ENCODE measurements at places on chromosomes 1 and 21. TPM values are rescaled to one million over a fixed set of nuclear protein-coding genes. Genes with fewer than 3 reads are reported as not detected.

The MSH4 gene
- total RNA-seq: 0.60 TPM

The PLPPR4 gene
- not detected for total RNA-seq

The ICOSLG gene
- total RNA-seq: 6.0 TPM

The IL20 gene
- not detected for total RNA-seq

The KLF17 gene
- not detected for total RNA-seq

The LAMC1 gene
- 0.39 TPM for total RNA-seq

The YRDC gene
- total RNA-seq: 45.2 TPM

- H3K36me3 ChIP-seq: peaks cover 44% of the 10 kb centered on the region
- DNase-seq: no peak
- H3K4me1 ChIP-seq: peaks cover 15% of the 10 kb centered on the region
- no peak overlapping the region for H3K4me3 ChIP-seq
- H3K27me3 ChIP-seq: no peaks in the 10 kb centered on the region
- no peak overlapping the region for H3K27ac ChIP-seq
These were observed 29.3 kb downstream of the RAB4A start for GRCh38 chr1:229300099-229300757.

GRCh38 chr21:16504766-16505165 is 775.0 kb downstream of the USP25 start:
- no peak overlapping the region for H3K27ac ChIP-seq
- H3K27me3 ChIP-seq: no peaks in the 10 kb centered on the region
- no peak for DNase-seq
- no peaks in the 10 kb centered on the region for H3K4me1 ChIP-seq

- no peak for DNase-seq
- no peak overlapping the region for H3K4me3 ChIP-seq
- no peak overlapping the region for H3K27ac ChIP-seq
- no peaks in the 10 kb centered on the region for H3K4me1 ChIP-seq
These were observed 3.1 kb downstream of the KLHDC8A start for GRCh38 chr1:205353612-205354011.

- peaks cover 50% of the 10 kb centered on the region for H3K36me3 ChIP-seq
- no peaks in the 10 kb centered on the region for H3K27me3 ChIP-seq
- no peak overlapping the region for H3K4me3 ChIP-seq
- no peak for DNase-seq
- H3K27ac ChIP-seq: no peak overlapping the region
These were observed 26.4 kb downstream of the TMEM53 start for GRCh38 chr1:44647896-44648295.

GRCh38 chr1:14236097-14236496 is 362.4 kb upstream of the KAZN start:
- no peaks in the 10 kb centered on the region for H3K4me1 ChIP-seq
- H3K27me3 ChIP-seq: no peaks in the 10 kb centered on the region
- DNase-seq: no peak
- H3K4me3 ChIP-seq: no peak overlapping the region

DNA sequence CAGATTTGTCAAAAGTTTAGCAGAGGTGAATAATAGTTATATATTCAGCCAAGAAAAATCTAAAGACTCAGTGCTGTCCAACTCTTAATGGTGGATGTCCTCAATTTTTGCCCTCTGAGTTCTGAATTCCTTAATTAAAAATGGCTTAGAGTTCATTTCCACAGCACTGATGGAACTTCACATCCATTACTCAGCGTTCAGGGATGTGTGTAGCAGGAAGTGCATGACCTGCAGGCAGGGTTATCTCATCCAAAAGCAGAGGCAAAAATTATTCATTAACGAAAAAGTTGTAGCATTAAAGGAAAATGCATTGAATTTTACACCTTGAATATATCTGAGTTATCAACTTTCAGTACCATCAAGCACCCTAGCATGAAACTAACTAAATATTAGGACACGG is 96.7 kb downstream of the ZP4 start:
- H3K27me3 ChIP-seq: no peaks in the 10 kb centered on the region

- no peak for DNase-seq
- H3K27ac ChIP-seq: no peak overlapping the region
- H3K36me3 ChIP-seq: no peaks in the 10 kb centered on the region
- H3K27me3 ChIP-seq: no peaks in the 10 kb centered on the region
These were observed 811.8 kb upstream of the ADGRL2 start for GRCh38 chr1:80988926-80989325.

DNA sequence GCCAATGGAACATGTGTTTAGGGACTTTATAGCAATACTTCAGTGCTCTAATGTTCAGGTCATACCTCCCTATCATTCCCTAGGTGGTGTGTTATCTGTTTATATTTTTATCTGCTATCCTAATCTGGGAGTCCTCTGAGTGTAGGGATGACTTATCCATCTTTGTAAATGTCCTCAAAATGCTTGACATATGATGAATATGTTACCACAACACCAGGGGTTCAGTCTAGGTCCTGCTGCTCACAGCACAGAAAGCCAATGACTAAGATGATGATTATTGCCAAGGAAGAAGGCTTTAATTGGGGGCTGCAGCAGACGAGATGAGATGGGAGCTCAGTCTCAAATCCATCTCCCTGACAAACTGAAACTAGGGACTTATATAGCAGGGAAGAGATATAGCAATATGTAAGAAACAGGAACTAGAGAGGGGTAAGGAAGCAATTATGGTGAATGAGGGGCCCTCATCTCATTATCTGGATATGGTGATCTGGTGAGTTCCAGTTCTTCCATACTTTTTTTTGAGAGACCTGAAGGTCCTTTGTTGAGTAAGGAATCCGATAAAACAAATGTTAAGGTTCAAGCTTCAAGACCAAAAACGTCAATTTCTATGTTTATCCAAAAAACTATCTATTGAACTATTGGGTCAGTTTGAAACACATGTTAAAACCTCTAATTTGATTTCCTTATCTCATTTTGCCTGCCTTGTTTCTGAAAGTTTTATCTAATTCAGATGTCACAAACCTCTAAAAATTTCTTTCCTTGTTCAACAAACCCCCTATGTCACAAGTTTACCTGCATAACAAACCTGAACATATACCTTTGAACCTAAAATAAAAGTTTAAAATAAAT is 256.7 kb upstream of the CACYBP start:
- H3K4me3 ChIP-seq: no peak overlapping the region
- no peaks in the 10 kb centered on the region for H3K4me1 ChIP-seq
- H3K27ac ChIP-seq: no peak overlapping the region
- no peak for DNase-seq
- H3K27me3 ChIP-seq: no peaks in the 10 kb centered on the region
- H3K36me3 ChIP-seq: no peaks in the 10 kb centered on the region

DNA sequence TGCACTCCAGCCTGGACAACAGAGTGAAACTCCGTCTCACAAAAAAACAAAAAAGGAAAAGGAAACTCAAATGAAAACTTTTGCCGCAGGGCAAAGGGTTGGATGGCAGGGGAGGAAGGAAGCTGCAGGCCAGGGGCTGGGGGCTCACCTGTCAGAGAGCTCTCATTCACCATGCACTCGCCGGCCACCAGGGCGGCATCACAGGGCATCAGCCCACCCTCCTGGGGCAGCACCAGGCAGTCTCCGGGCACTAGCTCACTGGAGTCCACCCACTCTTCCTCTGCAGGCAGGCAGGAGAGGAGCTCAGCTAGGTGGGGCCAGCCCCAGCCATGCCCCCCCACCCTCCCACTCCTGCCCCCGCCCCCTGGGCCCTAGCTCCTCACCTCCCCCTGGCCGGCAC is 11.9 kb downstream of the ATP13A2 start:
- H3K27ac ChIP-seq: no peak overlapping the region
- peaks cover 22% of the 10 kb centered on the region for H3K36me3 ChIP-seq
- no peaks in the 10 kb centered on the region for H3K27me3 ChIP-seq
- H3K4me1 ChIP-seq: no peaks in the 10 kb centered on the region
- no peak overlapping the region for H3K4me3 ChIP-seq

Data from activated T-helper 2 cell treated with anti-CD3 and anti-CD28 coated beads, Interferon-gamma antibody, Interleukin-2, Interleukin-4, amounts not matched to agents 10 μg/mL and 5 μg/mL and 100 μg/mL, durations not matched to agents 14 hours and 24 hours and 36 hours (primary cell).